ENCODE measurements at places on chromosomes 4 and X.

GRCh38 chr4:7430368-7430964 is 4.3 kb downstream of the PSAPL1 start:
- no peak for DNase-seq

- peak; percentile 87 for DNase-seq
These were observed 92.5 kb downstream of the ANK2 start for GRCh38 chr4:113141901-113142346.

GRCh38 chr4:183437452-183437851 is 7.0 kb upstream of the CDKN2AIP start:
- no peak for DNase-seq

GRCh38 chr4:125461676-125462363 is 147.1 kb downstream of the FAT4 start:
- DNase-seq = no peak

GRCh38 chr4:25704516-25704915 is 48.9 kb downstream of the SLC34A2 start:
- no peak for DNase-seq

DNA sequence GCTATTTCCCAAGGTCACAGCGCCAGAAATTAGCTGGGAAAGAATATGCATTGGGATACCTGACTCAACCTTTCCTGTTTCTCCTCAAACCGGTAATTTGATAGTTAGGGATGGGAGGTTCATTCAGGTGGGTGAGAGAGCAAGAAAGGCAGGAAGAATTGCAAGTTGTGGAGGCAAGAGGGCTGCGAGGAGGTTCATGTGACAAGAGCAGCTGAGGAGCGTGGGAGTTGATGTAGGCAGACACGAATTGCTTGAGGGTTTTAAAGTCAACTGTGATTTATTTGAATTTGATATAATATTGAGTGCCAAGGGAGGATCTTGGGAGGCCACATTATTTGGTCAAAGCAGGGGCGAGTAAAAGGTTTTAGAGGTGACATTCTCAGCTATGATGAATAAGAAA is 329.0 kb downstream of the STIM2 start:
- no peak for DNase-seq

GRCh38 chr4:12689457-12689856 is 794.7 kb downstream of the RAB28 start:
- DNase-seq = no peak

DNA sequence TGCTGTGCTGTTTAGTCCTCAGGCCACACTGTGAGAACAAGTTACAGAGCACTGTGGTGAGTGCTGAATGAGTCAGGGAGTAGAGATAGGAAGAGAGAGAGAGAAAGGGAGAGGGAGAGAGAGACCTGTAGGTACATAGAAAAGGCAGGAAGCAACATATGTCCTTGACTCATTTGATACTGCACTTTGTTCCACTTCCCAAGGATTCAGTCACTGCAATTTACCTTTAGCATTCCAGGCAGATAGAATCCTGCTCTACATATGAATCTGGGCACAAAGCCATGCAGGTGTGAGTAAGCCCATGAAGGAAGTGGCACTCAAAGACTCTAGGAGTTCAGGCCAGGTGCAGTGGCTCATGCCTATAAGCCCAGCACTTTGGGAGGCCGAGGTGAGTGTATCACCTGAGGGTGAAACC is 1.0 kb upstream of the DAPP1 start:
- DNase-seq = no peak
